ENCODE measurements at places on chromosomes 11 and 22. TPM values are rescaled to one million over a fixed set of nuclear protein-coding genes. Genes with fewer than 3 reads are reported as not detected.

The RELT gene
- 4.3 TPM for total RNA-seq

The PKDREJ gene
- 0.12 TPM for total RNA-seq

The FUT4 gene
- 3.2 TPM for total RNA-seq

The TRIM64C gene
- not detected for total RNA-seq

Measured in left cardiac atrium (tissue), 4 donors.